NCI-H460 (cell line): ENCODE measurements at places on chromosomes 5 and 9. TPM values are rescaled to one million over a fixed set of nuclear protein-coding genes. Genes with fewer than 3 reads are reported as not detected.

GRCh38 chr9:68547417-68547816 lies 6.7 kb upstream of the TMEM252 start:
- no peak for DNase-seq

DNA sequence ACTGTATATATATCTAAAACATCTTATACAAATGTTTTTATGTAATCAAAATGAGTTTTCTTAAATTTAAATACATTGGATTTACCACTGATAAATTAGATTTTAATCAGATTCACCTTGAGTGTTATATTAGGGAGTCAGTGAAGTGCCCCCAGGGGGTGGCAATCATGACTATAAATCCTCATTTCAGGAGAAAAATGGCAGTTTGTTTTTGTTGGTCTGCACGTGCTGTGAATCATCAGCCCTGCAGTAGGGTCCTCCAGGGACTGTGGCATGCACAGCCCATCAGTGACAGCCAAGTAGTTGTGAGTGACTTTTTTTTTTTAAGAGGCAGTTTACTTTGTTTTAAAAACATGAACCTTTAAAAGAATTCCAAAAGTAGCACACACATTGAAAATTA lies 65.2 kb downstream of the ZSWIM6 start:
- DNase-seq: no peak

DNA sequence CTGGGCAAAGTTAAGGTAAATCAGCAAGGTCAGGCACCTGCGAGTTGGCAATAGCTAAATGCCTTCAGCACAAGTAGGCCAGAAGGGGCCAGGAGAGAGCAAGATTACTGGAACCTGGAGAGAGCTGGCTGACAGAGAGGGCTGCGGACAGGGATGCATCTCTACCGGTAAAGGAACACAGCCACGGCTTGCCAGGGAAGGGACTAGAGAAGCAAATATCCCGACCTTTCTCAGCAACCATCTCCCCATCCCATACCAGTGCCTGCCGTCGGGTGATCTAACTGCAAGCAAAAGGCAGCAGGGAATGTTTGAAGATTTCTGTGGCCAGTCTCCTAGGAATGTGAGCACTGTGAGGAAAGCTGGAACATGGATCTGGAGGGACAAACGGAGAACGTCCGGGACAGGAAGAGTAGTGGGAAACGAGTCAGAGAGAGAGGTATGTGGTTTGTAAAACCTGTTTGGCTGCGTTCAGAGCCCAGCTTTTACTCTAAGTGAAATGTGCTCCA lies 15.9 kb upstream of the ABLIM3 start:
- DNase-seq: no peak

DNA sequence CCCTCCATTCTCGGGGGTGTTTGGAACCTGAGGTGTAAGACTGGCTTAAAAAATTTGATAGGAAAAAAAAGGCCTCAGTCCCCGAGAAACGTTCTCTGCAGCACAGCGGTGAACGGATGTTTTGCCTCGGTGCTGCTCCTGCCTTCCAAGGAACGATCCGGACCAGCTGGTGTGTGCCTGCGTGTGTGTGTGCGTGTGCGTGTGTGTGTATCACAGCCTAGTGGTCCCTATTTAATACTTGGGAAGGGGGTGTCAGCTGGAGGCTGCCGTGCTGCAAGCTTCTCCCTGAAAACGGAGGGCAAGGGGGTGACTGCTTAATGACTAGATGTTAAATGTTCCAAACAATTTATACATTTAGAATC lies 76.9 kb downstream of the LHX2 start:
- DNase-seq: no peak

DNA sequence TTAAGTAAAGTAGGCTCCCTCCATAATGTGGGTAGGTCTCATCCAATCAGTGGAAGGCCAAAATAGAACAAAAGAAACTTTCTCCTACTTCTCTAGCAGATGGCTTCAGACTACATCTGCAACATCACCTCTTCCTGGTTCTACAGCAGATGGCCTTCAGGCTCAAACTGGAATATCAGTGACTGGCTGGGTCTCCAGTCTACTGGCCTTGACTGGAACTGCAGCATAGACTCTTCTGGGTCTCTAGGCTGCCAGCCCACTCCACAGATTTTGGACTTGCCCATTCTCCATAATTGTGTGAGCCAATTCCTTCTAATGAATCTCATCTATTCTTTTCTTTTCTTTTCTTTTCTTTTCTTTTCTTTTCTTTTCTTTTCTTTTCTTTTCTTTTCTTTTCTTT lies 64.8 kb downstream of the ACER2 start:
- DNase-seq: no peak

DNA sequence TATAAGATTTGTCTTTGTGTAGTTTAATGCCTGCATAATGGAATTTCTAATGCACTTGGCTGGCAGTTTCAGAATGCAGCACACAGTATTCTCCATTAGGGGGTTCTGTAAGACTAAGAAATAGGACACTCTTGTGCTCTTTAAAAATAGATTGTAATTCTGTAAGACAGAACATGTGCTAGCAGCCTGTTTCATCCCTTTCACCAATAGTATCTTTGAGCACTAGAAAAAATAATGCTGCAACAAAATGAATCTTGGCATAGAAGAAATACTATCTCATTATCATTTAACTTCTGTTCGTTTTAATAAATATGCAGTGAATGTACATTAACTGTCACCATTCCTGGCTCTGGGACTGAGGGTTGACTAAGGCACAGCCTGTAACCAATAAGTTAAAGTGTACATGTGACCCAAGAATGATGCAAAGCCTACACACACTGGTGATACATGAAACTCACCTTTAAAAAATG lies 23.8 kb upstream of the ZNF622 start:
- DNase-seq: peak; percentile 55

- DNase-seq: no peak
Observed at GRCh38 chr5:163509291-163509951, 4.0 kb downstream of the MAT2B start.

The C7 gene
- total RNA-seq: not detected in 2 replicates

The SLC35A4 gene
- 39.1 and 42.2 TPM in 2 replicates for total RNA-seq

The PRUNE2 gene
- total RNA-seq: 0.27 and 0.35 TPM in 2 replicates
